ENCODE measurements at places on chromosomes 6 and 20.

DNA sequence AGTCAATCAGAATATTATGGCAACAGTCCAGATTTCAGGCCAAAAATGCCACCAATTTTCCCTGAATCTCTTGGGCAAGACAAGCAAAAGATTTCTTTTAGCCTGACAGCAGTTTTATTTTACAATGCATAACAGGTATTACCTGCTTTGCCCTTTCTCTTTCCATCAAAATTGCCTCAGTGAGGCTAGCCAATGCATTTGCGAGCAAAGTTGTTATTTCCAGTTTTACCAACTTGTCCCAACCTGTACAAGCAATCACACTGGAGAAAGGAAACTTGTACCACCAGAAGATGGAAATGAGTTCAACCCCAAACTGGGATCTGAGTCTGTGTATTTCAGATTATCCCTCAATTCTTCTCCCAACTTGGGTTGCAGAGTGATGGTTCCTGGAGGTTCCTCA is 279.9 kb upstream of the CDYL start:
- DNase-seq, result no peak

DNA sequence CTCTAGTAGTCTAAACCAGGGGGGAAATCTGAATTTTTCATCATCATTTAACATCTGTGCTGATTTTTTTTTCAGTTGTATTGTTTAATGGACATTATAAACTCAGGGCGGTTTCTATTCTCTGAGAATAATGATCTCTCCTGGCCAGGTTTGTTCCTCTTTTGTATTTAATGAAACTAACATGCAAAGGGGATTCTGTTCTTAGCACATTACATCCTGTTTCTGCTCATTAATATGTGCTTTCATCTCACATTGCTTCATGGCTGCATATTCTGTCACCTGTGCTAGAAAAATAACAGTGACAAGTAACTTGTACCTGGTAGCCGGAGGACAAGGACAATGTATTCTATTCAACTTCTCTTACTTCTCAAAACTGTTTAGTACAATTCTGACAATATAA is 806 bp downstream of the HLA-DOB start:
- no peak for DNase-seq

DNA sequence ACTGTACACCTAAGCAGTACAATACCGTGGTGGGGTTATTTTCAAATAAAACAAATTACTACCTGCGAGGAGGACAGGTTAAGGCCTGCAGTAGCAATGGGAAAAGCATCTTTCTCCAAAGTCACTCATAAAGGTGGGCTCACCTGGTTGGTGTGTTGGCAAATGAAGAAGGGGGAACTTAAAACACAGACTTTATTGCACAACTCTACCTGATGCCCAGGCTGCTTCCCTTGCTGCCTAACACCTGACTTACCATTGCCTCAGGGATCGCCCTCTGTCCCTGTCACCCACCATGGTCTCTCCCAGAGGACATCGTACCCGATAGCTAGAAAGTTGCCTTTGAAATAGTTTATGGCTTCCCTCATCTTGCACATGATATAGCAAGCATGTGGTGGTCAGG is 53.6 kb downstream of the GNAS start:
- no peak for DNase-seq

GRCh38 chr6:11251553-11252360 is 19.3 kb upstream of the NEDD9 start:
- DNase-seq, result no peak

DNA sequence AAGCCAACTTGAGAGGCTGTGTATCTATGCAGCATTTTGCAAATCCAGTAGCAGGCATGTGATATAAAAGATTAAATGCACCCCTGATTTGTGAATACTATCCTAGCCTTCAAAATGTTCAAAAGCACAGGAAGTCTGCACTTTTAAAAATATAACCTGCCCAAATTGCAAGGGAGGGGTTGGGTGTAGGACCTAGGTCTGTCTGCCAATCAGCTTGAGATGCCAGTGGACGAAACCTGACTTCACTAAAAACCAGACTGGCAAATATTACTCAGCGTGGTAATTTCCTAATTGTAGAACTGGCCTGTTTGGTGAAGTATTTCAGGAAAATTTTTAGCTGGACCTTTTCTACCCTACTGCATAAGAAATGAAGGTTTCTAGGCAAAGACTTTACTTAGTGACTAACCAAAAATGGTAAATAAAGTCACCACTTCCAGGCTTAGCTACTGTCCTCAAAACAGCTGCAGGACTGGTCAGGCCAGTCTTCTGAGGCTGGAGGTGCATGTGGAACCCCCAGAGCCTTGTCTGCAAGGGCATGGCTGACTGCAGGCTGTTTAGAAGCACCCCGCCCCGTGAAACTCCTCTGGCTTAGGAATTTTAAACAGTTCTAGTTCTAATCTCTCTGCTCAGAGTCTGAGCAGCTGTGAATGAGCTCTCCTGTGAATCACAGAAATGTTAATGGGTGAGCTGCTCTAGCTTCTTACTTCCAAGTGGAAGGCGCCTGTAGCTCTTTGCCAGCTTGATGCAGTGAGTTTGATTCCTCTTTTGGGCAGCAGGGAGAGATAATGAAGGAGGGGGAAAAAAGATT is 104.4 kb upstream of the ESR1 start:
- no peak for DNase-seq

DNA sequence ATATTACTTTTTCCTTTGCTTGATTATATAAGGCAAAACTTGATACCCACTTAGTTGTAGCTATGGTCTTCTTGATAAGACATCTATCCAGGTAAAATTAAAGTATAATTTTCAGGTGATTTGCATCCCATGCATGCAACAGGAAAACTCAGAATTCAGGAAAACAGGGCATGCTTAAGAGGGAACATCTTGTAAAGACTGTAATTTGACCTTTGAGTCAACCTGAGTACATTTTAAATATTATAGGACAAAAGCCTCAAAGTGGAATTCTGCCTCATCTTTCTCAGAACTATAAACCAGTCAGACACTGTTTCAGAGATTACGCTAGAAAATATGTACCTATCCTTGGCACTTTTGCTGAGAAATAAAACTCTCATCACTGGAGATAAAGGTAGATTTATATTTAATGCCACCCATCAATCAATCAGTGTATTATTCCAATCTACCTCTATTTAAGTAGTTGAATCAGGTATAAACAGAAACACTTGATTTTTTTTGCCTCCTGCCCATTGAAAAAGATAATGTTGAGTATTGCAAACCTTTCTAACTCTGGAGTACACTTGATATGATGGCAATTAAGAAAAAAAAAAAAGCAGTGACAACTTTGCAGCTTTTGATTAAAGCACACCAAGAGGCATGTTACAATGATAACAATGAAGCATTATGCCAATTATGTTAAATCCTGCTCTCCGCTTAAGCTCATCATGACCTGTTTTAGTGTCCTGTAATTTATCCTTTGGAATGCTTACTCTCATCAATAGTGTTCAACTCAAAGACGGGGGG is 2.8 kb downstream of the CITED2 start:
- DNase-seq, result no peak

- no peak for DNase-seq
These were observed 516.8 kb downstream of the BCKDHB start for GRCh38 chr6:80623066-80623815.

DNA sequence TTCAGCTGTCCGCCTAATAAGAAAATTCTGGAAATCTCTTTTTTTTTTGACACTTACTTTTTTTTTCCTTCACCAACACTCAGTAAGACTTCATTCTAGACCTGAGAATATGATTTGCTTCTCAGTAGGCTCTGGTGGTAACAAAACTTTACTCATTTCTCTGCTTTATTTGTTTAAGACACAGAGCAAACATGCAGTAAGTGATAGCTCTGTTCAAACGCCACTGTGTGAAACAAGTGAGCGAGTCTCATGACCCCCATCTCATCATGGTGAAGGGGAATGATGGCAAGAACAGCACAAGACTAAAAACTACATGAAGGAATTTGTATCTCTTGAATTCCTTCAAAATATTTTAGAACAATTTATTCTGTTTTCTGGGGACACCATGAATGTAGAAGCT is 541.6 kb upstream of the POU3F2 start:
- no peak for DNase-seq

GRCh38 chr6:15369838-15370237 is 124.0 kb downstream of the JARID2 start:
- no peak for DNase-seq

DNA sequence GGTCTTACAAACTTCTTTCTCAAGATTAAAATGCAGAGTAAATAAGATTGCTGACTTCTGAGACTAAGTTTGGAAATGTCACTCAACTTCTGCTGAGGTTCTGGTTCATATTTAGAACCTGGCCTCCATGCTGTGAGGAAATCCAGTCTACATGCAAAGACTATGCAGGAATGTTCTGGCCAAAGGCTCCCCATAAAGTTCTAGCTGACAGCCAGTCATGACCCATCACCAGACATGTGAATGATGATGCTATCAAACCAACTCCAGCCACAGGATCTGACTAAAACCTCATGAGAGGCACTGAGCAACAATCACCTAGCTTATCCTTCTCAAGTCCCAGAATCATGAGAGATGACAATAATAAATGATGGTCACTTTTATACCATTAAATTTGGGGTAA is 935.1 kb upstream of the MAP3K7 start:
- no peak for DNase-seq

DNA sequence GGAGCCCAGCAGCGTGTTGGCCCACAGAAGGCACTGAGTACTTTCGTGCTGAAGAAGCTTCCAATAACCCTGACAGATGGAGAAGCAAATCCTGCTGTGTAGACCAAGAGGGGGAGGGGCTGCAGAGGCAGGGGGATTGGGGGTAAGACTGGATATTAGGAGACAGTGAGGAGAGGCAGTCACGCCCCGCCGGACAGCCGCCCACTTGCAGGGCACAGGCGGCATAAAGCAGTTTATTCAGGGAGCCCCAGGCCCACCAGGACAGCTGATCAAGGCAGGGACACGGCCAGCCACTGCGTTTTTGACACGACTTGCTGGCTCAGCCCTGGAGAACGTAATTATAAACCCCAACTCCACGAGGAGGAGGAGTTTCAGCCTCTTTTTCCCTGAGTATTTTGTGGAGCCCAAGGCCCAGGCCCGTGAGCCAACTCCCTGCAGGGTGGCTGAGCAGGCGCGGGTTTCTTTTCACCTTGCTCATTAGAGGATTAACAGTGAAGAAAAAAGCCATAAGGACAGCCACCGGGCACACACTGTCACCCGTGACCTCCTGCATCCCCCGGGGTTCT is 177.9 kb downstream of the TFAP2C start:
- DNase-seq, result no peak

DNA sequence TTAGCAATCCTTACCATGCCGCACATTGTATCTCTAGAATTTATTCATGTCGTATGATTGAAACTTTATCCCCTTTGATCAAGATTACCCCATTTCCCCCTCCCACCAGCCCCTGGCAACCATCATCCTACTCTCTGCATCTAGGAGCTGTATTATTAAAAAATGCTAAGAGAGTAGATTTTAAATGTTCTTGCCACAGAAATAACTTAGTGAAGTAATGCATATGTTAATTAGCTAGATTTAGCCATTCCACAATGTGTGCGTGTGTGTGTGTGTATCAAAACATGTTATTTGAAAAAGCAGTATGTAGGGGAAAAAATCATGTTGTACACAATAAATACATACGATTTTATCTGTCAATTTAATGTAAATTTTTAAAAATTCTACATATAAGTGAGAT is 11.9 kb upstream of the SPINT3 start:
- DNase-seq, result no peak

DNA sequence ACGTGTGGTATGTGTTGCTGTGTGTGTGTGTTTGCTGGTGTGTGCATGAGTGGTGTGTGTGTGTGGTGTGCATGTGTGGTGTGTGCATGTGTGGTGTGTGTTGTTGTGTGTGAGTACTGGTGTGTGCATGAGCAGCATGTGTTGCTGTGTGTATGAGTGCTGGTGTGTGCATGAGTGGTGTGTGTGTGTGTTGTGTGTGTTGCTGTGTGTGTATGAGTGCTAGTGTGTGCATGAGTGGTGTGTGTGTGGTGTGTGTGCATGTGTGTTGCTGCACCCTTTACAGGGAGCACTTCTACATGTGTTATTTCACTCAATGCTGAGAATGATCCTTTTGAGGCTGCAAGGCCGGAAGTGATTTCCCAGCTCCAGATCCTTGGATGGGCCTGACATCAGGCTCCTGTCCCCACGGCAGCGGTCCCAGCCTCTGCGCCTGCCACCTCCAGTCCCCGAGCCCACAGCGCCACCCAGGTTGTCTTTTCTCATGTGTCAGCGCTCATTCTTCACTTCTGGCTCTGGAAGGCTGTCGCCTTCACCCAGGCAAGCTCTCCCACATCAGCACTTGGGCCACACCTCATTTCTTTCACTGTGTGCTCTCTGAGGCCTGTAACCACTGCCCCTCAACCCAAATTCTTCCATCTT is 2.6 kb downstream of the NPEPL1 start:
- no peak for DNase-seq

DNA sequence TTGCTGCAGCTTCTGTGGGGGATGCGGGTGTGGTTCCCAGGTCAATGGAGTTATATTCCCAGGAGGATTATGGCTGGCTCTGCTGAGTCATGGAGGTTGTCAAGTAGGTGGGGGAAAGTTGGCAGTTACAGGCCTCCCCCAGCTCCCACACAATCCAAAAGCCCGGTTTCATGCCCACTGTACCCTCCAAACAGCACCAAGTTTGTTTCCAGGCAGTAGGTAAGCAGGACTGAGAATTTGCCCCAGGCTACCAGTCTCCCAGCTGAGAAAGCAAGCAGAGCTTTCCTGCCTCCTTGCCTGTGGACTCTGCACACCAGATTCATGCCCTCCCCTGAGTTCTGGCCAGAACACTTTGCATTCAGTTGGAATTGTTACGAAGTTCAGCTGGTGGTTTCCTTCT is 578.2 kb downstream of the MEI4 start:
- DNase-seq, result no peak

GRCh38 chr20:44692932-44693480 is 22.2 kb upstream of the CCN5 start:
- DNase-seq, result no peak

DNA sequence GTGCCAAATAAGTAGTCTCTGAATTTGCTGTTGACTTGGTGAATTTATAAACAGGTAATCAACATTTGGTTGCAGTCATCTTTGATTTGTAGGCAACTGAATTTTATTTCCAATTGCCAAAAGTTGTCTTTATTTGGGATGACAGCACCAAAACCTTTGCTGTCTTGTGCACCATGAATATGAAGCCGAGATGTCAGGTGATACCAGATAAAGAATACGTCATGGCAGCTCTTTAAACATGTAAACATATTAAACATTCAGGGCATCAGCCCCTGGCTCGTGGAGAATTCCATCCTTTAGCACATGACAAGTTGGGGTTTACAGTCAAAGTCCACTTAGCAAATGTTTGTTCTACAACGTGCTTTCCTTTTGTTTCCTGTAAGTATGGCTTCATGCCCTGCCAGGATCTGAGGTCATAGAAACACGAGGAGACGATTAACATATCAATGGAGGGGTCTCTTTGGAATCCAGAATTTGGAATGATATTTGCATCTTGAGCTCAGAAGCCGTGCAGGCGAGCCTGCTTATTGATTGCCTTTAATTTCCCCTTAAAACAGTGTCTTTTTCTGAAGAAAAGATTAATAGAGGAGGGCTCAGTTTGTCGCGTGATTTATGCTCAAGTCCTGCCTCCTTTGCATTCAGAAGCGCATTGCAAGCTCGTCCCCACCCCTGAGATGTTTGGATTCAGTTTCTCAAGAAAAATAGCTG is 170.2 kb upstream of the ZNF217 start:
- DNase-seq, result no peak

GRCh38 chr6:44119704-44120262 is 7.5 kb downstream of the MRPL14 start:
- no peak for DNase-seq

- DNase-seq, result no peak
These were observed 258.9 kb downstream of the TSHZ2 start for GRCh38 chr20:53231061-53231460.

Data from stimulated activated CD8-positive, alpha-beta memory T cell treated with anti-CD3 and anti-CD28 coated beads, Interleukin-7, amount 100 ng/mL, for 1 hour (primary cell).